Activated T-cell treated with anti-CD3 and anti-CD28 coated beads for 1 hour (primary cell): ENCODE measurements at places on chromosomes 5 and 9.

DNA sequence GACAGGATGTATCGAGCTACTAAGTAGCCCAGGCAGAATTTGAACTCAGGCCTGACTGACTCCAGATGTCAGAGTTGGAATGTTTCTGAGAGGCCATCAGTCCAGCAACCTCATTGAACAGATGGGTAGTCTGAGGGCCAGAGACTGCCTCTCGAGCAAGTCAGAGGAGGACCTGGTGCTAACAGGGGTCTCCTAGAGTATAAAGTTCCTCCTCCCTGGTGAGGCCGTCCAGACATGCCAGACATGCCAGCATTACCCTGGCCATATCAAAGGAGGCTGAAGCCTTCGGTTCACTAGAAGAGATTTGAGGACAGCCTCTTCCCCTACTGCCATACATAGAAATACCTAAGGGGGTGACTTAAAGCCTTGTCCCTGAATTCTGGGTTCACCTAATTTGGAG is 81.2 kb downstream of the ZNF618 start:
- no peak for DNase-seq

DNA sequence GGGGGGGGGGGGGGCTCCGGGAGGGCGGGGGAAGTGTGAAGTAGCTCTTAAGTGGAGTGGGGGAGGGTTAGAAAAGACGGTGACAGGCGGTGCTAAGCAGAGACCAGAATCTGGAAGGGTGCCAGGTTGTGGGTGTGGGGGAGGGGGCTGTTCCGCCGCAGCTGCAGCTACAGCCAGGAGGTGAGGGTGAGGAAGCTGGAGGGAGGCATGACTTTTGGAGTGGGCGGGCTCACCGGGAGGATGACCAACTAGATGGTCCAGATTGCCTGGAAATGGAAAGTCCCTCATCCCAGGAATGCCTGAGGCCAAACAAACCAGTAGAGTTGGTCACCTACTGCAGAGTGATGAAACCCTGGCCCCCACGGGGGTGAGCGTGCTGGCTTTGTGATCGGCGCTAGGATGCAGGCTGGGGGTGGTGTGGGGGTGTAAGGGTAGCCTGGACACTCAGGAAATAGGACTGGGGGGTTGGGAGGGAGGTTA is 158.1 kb upstream of the SHB start:
- peak; percentile 44 for DNase-seq

- DNase-seq, result no peak
Measured at GRCh38 chr5:10596886-10597451, 33.1 kb downstream of the ANKRD33B start.

GRCh38 chr5:172733131-172733973 is 37.6 kb downstream of the DUSP1 start:
- no peak for DNase-seq

DNA sequence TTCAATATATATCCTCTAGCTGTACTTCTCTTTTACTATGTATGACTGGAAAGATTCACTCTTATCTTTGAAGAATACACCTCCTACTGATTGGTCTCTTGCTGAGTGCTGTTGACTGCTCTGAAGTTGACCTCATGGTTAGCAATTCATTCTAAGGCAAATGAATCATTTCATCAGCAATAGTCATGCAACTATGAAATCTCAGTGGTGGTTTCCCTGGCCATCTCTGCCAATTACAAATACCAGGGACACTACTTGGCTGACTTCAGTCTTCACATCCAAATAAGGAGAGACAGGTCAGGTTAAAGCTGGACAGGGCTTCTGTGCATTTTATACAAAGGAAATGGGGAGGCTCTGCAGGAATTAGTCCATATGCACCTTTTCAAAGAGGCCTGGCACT is 333.5 kb upstream of the ACTBL2 start:
- DNase-seq, result no peak

GRCh38 chr5:73301208-73301901 is 128.4 kb downstream of the TMEM174 start:
- no peak for DNase-seq

- DNase-seq, result no peak
Measured at GRCh38 chr5:124576848-124577409, 169.5 kb downstream of the ZNF608 start.

GRCh38 chr5:149063017-149063687 is at the start of gene SH3TC2:
Gene SH3TC2 (minus strand): TSS chr5:149063062. CDS start chr5:149063022, 40 bp downstream.
- no peak for DNase-seq

DNA sequence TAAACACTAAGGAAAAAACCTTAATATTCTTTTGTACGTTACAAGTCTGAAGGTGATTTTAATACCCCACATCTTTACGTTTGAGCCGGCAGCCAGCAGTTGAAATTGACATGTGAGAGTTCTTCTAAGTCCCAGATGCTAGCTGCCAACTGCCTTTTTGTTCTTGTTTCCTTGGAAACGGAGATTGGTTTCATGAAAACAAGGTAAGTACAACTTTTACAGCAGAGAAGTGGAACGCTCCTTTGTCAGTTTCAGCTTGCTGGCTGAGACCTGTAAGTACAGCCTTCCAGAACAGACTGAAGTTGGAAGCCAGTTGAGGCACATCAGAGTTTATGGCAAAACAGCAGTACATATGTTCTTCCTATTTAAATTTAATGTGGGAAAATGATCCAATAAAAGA is 1018.4 kb upstream of the ARRDC3 start:
- no peak for DNase-seq

DNA sequence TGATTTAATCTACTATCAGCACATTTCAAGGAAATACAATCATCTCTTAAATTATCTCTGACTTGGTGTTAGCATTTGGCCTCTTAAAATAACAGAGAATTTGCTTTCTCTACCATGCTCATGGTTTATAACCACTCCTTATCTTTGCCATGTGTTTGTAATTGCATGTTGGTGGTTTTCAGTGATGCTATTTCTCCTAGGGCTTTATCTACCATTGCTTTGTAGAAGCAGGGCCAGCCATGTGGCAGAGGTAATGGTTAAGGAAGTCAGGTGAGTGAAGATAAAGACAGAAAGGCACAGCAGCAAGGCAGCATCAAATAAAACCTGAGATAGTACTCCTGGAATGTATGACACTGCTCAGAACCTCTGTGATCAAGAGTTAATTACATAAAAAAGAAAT is 206.2 kb downstream of the FER start:
- no peak for DNase-seq

GRCh38 chr5:151005950-151006576 is 14.3 kb upstream of the GPX3 start:
- DNase-seq, result no peak

GRCh38 chr9:127837346-127837745 is 17.1 kb downstream of the ENG start:
- no peak for DNase-seq

DNA sequence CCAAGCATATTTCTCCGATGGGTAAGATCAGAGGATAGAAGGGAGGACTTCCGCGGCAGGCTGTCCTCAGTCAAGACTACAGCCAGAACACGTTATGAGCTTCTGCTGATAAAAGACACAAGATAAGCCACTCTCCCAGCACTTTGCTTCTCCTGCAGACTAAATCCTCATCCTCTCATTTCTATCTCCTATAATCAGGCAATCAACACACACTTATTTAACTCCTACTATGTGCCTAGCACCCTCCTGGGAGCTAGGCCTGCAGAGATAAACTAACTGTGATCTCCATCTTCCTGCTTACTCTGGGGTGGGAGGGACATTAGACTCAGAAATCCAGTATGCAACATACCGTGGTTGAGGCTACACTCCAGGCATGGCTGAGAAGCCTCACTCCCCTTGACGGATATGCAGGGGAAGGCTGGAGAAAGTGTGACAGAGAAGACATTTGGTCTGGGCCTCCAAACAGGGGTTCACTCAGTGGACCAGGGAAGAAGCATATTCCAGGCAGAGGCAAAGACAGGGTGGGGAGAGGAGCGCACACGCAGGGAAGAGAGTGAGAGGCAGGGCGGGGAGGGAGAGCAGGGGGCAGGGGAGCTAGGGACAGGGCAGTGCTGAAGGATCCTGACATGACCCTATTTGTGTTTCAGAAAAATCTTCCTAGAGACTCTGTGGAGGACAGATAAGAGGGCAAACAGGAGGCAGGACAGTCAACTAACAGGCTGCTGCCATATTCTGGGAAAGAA is 274.1 kb downstream of the DENND1A start:
- DNase-seq, result no peak

- no peak for DNase-seq
Measured at GRCh38 chr9:124001458-124001799, 10.1 kb upstream of the LHX2 start.

- DNase-seq, result no peak
Measured at GRCh38 chr5:174145821-174146220, 100.3 kb downstream of the NSG2 start.

- no peak for DNase-seq
Measured at GRCh38 chr9:130898552-130898852, 1.9 kb upstream of the QRFP start.

DNA sequence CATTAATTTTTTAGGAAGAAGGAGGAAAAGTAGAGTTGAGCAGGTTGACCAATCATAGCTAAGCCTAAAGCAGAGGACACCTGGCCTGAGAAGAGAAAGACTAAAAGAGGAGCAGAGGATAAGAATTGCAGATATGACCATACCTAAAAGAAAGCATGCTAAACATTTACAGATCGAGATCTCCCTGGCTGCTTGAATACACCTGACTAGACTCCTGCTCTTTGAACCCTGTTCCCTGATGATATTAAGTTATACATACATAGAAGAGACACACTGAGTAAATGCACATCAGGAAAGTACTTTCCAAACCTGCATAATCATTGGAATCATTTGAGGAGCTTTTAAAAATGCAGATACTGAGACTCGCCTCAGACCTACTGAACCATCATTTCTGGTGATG is 232.3 kb upstream of the ELL2 start:
- DNase-seq, result no peak

DNA sequence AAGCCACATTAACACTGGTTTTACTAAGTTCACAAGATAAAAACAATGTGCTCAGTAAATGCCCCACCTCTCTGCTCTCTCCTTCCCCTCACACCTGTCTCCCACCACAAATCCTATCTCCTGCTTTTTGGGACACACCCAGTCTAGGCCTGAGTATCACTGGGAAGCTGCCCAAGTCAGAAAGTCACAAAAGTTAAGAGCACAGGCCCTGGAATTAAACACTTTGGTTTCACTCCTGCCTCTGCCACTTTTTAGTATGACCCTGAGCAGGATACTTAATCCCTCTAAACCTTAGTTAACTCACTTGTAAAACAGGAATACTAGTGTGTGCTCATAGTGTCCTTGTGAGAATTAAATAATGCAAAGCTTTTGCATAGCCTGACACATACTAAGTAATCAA is 11.3 kb downstream of the C5 start:
- DNase-seq, result no peak

- no peak for DNase-seq
Measured at GRCh38 chr5:12277504-12278192, 373.4 kb upstream of the CTNND2 start.

DNA sequence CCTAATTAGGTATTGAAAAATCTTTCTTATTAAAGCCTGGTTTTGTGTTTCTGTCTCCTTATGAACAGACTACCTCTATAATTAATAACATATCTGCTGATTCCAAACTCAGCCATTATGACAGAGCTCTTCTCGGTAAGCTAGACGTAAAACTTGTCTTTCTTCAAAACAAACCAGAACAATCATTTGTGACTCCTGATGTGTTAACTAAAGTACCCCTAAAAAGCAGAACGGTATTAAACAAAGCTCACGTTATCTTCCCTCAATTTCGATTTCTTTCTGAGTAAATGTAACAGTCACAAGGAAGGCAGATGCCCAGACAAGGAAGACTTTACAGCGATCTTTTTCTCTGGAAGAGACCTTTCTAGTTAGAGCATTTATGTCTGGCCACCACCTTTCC is 1.8 kb downstream of the SEMA5A start:
- DNase-seq, result no peak

DNA sequence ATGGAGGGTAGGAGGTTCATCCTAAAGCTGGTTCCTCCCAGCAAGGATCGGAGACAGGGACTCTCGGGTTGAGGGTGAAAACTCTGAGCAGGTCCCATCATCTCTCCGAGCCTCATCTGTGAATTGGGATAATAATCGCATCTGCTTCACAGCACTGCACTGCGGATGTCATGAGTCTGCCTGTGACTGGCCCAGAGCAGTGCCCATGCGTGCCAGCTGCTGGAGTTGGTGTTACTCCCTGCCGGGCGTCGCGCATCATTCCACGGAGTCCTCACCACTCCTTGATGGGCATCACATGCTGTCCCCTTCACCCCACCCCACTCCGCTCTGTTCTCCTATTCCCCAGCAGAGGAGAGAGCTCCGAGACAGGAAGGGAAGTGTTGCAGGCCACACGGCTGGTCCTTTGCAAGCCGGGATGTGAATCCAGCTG is 35.1 kb upstream of the ORM1 start:
- no peak for DNase-seq

- no peak for DNase-seq
Measured at GRCh38 chr9:136081113-136081825, 13.8 kb downstream of the NACC2 start.

DNA sequence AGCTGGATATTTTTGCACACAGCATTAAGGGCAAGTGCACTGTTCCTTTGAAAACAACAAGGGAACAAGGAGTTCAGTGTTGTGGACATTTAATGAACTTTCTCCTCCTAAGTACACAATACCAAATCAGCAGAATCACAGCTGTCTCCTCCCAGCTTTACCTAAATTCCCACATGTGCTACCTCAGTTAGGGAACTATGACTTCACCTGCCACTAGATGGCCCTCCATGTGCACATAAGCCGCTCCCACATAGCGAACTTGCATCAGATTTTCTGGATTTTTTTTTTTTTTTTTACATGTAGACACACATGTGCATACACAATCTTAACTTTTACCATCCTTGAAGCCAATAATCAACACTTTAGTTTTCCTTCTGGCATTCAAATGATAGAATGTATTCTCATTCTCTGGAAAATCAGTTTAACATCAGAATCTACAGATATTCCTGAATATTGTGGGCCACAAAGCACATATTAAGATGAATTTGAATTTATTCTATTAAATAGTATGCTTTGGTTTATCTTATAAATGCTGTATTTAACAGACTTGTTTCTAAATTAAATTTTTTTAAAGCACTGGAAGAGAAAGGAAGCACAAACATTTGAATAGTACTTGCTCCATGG is 123.6 kb downstream of the PALM2AKAP2 start:
- DNase-seq, result peak; percentile 42

GRCh38 chr5:150621301-150621700 is 19.2 kb upstream of the SYNPO start:
- no peak for DNase-seq

DNA sequence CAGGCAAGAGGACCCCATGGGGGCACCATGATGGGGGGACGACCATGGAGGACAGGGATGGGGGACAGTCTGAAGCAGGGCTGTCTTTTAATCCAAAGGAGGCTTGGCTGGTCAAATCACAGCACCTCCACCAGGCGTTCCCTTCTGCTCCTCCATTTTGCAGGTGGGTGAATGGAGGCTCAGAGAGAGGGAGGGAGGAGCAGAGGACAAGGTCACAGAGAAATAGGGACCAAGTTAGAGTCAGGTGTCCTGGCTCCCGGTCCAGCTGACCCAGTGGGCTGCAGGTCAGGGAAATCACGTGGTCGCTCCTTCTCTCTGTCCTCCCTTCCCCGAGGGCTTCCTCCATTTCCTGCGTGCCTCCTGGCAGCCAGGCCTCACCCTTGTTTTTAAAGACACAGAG is 156.4 kb upstream of the SMIM23 start:
- no peak for DNase-seq

GRCh38 chr5:68924481-68925145 is 169.2 kb upstream of the SLC30A5 start:
- no peak for DNase-seq
